ENCODE measurements at places on chromosomes 3 and 15. TPM values are rescaled to one million over a fixed set of nuclear protein-coding genes. Genes with fewer than 3 reads are reported as not detected.
A peak's percentile ranks its signal among the peaks of the same experiment; 100 is the strongest.

- peak; percentile 12 for DNase-seq
Measured at GRCh38 chr3:71724584-71725270, 475 bp downstream of the EIF4E3 start.

GRCh38 chr3:34646911-34647460, 848.6 kb downstream of the PDCD6IP start:
- DNase-seq = no peak

GRCh38 chr3:75294124-75294523, 370.0 kb upstream of the FRG2C start:
- peak; percentile 9 for DNase-seq

- DNase-seq = no peak
Measured at GRCh38 chr3:122985539-122985938, 42.0 kb downstream of the SEMA5B start.

- no peak for DNase-seq
Measured at GRCh38 chr15:71705151-71705550, 105.2 kb upstream of the NR2E3 start.

DNA sequence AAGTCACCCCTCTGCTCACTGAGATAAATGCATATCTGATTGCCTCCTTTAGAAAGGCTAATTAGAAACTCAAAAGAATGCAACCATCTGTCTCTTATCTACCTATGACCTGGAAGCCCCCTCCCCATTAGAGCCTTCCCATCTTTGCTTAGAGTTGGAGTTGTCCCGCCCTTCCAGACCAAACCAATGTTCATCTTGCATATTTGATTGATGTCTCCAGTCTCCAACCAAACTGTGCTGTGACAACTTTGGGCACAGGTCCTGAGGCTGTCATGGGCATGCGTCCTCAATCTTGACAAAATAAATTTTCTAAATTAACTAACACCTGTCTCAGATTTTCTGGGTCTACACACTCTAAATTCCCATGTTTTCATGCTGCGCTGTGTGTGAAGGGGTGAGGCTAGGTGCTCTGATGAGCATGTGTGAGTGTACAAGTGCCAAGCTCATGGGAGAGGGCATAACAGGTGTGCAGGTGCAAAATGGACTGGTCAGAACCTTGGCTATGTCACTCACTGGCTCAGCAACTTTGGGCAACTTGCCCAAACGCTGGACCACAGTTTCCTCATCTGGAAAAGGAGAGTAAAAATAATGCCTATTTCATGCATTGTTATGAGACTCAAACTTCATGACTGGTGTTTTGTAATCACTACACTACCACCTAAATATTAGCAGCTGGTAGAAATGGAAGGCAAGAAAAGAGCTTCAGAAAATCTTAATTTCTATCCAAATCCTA, 7.2 kb downstream of the DAPK2 start:
- no peak for DNase-seq

DNA sequence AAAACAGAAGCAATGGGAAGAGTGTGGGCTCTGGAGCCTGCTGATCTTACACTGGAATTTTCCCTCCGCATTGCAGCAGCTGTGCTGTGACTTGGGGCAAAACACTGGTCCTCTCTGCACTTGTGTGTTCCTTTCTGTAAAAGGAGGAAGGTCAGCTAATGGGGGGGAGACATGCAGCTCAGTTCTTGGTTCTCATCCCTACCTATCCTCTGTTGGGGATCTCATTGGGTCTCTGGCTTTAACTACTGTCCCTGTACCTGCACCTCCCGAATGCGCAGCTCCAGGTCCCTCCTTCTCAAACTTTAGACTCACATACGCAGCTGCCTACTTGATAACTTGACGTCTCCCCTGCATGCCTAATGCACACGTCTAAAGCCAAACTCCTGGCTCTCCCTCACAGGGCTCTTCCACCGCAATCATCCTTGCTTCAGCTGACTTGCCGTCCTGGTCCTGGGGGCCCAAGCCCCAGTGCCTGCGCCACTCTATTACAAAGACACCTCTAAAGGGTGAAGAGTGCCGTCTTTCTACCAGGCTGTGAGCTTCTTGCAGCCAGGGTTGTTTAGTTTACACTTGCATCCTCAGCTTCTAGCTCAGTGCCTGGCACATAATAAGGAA, 5.9 kb upstream of the TMEM44 start:
- DNase-seq = no peak

Gene TMEM212
- not detected for total RNA-seq

Gene GPR62
- total RNA-seq = not detected

Gene DOCK3
- total RNA-seq = 0.26 TPM

DNA sequence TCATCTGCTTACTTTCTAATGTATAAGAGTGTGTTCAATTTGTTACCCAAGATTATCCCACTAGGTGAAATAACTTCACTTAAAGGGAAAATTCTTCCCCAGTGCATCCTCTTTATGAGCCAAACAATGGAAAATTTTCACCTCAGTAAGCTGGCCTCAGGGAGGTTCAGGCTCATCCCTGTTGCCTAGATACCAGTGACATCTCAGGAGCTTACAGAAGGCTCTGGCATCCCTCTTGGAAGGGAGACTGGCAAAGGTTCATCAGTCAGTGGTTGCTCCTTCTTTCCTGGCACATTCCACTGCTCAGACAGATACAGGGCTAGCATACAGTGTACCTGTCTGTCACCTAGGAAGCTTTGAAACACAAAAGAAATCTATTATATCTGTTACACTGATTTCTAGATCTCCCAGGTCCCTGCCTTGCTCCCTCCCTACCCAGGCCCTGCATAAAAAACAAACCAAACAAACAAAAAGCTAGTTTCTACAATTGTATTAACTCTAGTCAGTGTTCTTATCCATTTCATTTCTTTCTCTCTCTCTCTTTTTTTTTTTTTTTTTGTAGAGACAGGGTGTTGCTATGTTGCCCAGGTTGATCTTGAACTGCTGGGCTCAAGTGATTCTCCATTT, 1.7 kb downstream of the IP6K2 start:
- DNase-seq = peak; percentile 37
